ENCODE measurements at places on chromosomes 5 and 9.
A peak's percentile ranks its signal among the peaks of the same experiment; 100 is the strongest.

DNA sequence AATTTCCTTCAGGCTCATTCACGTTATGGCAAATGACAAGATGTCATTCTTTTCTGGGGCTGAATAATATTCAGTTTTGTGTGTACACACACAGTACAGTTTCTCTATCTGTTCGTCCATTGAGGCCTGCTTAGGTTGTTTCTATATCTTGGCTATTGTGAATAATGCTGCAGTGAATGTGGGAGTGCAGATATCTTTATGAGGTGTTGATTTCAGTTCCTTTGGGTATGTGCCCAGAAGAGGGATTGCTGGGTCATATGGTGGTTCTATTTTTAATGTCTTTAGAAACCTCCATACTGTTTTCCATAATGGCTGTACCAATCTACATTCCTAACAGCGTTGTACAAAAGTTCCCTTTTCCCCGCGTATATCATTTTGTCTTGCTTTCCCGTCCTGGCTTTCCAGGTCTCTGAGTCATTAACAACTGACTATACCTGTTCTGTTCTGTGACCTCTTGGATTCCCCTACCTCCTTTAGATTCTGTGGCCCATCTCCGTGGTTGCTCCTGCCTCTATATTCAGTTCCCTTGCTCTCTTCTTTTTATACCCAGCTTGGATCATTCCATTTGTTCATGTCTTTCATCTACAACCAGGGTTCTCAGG, 6.8 kb downstream of the SNX30 start:
- no peak for DNase-seq

DNA sequence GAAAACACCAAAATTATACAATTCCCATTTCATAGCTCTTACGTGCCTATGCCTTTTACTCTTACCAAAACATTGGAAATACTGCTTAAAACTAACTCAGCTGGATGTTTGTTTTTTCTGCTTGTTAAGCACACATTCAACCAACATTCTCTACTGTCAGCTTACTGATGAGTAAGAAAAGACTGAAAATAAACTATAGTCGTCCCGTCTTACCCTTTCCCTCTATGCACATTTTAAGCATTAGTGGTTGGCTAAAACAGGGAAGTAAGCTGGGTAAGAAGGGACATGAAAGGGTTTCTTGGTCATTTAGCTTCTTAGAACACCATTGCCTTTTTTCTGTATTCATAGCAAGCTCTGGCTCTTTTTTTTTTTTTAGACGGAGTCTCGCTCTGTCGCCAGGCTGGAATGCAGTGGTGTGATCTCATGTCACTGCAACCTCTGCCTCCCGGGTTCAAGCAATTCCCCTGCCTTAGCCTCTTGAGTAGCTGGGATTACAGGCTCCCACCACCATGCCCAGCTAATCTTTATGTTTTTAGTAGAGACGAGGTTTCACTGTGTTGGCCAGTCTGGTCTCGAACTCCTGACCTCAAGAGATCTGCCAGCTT, 232.1 kb upstream of the PCSK5 start:
- DNase-seq: peak; percentile 26

DNA sequence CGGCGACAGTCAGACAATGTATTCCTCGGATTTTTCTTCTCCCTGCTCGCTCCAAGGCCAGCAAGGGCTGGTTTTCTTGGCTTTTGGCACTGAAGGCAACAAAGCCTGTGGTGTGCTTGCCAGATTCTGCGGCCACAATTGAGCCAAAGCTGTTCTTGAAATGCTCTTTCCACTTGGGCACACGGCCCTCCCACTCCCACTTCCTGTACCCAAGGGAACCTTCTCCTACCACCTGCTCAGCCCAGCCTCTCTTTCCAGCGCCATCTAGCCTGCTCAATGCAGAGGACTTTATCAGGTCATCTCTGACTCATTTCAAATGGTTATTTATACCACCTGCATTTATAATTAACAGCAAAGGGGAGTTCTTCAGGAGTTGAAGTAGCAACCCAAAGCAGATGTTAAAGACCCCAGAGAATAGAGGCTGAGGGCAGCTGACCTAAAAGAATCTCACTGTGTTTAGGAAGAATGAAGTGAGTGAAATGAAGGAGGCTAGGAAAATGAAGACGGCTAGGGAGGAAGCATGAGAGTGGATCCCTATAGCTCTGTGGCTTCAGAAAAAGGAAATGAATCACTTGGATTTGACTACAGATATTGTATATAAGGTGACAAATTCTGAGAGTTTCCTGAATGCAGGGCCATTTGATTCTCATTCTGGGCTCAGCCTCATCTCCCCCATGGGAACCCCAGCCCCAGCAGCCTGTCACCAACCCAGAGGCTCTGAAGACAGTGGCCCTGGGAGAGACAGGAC, 439.0 kb downstream of the ENC1 start:
- peak; percentile 41 for DNase-seq

DNA sequence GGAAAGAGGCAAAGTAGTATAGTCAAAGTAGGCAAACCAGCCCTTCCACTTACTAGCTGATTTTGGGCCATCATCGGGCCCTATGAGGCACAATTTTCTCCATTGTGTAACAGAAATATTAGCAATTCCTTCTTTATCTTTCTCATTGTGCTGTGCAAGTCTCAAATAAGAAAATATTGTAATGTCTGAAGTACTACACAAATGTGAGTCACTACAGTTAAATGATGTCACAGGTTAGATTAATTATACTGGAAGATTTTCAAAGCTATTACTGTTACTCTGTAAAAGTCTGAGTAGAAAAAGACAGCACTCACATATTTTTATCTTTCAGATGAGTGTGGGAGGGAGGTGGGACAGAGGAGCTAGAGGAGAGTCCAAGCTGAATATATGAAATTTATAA, 12.4 kb upstream of the TMC1 start:
- DNase-seq: peak; percentile 67

DNA sequence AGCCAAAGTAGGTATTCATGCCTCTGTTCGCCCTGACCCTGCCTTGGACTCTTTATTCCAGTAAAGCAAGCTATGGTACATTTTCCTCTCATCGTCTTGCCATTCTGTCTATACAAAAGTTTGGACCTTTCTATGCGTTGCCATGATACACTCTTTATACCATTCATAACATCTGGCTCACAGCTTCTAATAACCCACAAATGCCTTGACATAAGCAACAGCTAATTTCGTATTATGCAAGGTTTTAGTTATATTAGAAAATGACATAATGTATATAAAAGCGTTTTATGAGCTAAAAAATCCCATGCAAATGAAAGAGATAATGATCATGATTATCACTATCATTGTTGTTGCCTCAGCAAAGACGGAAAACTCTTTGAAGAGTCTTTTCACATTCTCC, 265.7 kb downstream of the TMEM167A start:
- no peak for DNase-seq

DNA sequence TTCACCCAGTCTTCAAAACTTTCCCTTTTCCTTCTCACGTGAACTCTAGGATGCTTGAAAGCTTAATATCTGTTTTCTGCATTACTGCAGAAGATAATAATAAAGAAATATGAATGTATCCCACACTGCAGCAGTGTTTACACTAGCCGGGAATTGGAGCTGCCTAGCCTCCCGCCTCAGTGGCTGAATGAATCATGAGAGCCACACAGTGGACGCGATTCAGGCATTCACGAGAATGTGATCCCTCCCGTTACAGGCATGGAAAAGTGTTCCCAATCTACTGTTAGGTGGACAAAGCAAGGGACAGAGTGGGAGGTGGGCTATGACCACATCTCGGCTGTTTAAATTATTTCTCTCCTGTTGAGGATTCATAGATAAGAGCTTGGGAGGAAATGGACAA, 69.4 kb upstream of the CTSL start:
- DNase-seq: peak; percentile 71

DNA sequence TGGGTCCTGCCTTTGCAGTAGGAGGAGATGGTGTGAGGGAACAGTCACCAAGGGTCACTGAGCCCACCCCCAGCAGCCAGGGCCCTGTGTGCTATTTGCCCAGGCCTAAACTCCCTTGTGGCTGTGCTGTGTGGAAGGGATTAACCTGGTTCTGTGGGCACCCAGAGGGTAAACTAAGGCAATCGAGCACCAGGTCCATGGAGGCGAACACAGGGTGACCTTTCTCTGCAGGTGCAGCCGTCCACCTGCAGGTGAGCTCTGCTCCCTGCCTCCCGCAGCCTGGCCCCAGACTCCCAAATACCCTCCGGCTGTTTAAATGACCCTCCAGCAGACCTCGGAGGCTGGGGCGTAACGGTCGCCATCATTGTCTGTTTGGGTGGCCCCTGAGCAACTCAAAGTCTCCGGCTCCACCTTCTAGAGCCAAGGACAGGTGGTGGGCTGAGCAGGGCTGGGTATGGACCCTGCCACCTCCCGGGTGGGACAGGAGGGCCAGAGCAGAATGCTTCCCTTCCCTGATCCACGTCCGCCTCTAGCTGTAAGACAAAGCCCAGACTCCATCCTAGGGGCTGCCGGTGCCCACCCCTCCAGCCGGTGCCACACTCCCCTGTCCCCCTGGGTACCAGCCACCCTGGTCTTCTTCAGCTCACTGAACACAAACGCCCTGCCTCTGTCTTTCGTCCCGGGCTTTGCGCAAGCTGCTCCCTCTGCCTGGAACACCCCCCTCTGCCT, 34.1 kb upstream of the FIBCD1 start:
- no peak for DNase-seq

DNA sequence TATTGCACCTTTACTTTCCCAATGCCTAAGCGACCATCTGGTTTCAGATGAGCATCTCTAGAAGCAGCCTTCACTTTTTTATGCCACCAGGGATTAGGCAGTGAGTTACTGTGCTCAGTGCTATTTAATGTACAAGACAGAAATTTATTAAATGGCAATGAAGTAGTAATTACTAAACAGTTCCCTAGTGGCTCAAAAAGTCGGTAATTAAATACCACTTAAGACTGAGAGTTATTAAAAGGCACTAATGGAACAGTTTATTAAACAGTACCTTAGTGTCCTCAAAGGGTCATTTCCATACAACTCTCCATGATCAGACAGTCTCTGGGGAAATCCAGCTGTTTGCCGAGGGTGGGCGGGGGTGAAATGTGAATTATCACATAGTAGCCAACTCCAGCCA, 42.3 kb downstream of the LHFPL2 start:
- no peak for DNase-seq

DNA sequence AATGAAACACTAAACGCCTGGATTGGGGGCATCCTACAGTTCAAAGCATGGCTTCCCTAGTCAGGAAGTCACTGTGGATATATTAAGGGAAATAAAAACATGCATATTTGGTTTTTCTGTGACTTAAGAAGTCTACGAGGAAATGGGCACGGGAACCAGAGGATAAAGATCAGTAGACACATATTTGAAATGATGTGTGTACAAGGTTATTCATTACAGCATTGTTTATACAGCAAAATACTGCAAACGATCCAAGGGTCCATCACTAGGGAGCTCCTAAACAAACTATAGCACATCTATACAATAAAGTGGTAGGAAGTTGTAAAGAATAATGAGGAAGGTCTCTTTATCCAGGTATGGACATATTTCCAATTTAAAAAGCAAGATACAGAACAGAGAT, 71.8 kb downstream of the EFNA5 start:
- no peak for DNase-seq

GRCh38 chr9:122128007-122128968, 31.3 kb downstream of the NDUFA8 start:
- DNase-seq: no peak

DNA sequence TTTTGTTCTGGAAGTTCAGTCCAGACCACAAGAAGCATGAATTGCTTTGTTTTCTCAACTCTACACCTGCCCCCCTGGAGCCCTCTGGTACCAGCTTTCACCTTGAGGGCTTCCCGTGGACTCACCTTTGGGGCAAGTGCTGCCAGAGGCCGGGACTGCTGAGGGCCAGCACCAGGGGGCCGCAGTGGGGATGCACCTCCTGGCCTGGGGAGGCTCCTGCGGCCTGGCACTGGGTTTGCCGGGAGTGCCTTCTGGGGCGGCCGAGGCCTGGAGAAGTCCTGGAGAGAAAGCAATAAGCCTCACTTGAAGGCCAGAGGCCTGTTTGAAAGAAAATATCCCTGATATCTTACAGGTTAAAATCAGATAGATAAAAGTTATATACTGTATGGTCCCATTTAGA, 21.7 kb downstream of the NIPAL4 start:
- no peak for DNase-seq

DNA sequence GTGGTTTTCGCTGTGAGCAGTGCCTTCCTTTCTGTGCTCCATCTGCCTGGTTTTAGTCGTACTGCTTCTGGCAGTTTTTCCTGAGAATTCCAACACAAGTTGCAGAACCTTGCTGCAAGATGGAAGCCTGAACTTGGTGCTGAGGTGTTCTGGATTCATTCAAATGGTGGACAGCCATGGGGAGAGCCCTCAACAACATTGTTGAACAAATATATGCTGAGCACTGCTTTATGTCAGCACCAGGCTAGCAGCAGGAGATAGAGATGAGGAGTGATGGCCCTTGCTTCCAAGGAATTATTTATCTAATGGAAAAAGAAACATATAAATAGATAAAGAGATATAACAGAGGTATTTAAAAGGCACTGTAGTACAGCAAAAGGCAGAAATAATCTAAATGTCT, 7.3 kb upstream of the RPS6 start:
- no peak for DNase-seq

GRCh38 chr9:121781701-121782464, 130.4 kb downstream of the DAB2IP start:
- no peak for DNase-seq

GRCh38 chr5:39178171-39178570, 41.2 kb downstream of the FYB1 start:
- peak; percentile 83 for DNase-seq

GRCh38 chr9:125529589-125530515, 177.2 kb downstream of the MAPKAP1 start:
- DNase-seq: no peak

GRCh38 chr5:159386028-159386711, 55.9 kb upstream of the IL12B start:
- DNase-seq: no peak

GRCh38 chr9:127455324-127455992, 4.1 kb downstream of the LRSAM1 start:
- DNase-seq: no peak

GRCh38 chr9:10127867-10128266, 484.9 kb downstream of the PTPRD start:
- DNase-seq: peak; percentile 13

GRCh38 chr5:132096904-132097303, 23.3 kb downstream of the CSF2 start:
- DNase-seq: no peak

DNA sequence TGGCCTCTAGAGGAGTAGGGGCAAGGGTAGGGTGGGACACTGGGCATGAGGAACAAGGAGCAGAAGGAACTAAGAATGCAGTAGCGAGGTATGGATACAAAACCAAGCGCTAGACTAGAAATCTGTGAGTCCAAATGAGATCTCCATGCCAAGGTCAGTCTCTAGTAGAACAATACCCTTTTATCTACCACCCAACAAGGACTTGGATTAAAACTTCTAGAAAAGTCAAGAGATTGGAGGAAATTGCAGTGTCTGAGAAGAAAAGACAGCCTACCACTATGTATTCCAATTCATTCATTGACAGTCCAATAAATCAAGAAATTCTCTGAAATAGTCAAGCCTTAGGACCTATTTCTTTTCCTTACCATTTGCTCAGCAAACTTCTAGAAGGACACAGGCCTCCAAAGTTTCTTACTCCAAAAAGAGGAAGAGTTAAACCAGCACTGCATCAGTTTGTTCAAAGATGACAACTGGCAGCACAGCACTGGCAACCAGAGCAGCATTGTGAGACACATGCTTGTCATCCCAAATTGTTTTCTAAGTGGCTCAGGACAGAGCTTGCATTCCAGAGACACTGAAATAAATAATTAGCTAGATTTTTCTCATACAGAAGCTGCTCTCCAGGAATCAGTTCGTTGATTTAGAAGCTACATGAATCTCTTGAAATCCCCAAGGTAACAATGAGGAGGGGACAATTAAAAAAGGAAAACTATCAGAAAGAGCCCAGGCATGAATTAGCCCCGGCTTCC, 22.6 kb downstream of the ABCA1 start:
- no peak for DNase-seq

- DNase-seq: no peak
Measured at GRCh38 chr9:35938474-35939356, 19.2 kb downstream of the OR2S2 start.

Data from iris pigment epithelial cell (primary cell).